Activated CD8-positive, alpha-beta T cell treated with anti-CD3 and anti-CD28 coated beads for 36 hours (primary cell): ENCODE measurements at places on chromosomes 16 and 17. TPM values are rescaled to one million over a fixed set of nuclear protein-coding genes. Genes with fewer than 3 reads are reported as not detected.

DNA sequence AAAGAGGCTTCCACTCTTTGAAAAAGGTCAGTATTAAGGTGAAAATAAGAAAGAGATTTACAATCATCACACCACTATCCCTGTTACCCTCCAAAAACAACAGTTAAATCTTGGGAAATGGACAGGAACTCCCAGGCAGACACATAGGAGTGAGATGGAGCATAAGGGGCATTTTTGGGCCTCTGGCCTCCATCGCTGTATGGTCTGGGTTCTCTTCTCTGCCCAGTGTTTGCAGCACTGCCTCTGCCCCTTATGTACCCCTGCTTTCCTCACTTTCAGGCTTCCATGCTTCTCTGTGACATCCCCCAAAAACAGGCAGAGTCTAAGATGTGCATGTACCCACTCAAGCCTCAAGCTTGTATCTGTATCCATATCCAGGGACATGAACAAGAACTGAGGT is 630 bp upstream of the HOXB2 start:
- no peak for DNase-seq

Gene CTRB1
- total RNA-seq, result not detected

DNA sequence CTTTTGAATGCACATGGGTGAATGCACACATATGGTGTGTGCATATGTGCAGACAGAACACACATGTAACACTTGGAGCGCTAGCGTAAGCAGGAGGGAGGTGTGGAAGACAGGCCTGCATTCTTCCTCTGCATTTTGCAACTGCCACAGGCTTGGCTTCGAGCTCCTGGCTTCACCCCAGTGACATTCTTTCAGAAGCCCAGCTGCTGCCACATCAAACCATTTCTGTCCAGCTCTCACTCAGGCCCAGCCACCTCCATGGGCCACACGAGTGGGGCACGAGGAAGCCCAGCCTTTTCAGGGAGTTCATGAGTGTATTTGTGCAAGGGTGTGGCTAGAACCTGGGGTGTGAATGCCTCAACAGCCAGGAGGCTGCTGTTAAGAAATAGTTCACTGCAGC is 18.8 kb downstream of the LGALS3BP start:
- DNase-seq, result no peak

GRCh38 chr16:71555230-71555891 is 21.5 kb downstream of the TAT start:
- DNase-seq, result no peak

Gene TPPP3
- total RNA-seq, result not detected

Gene HS3ST2
- not detected for total RNA-seq

Gene SLX4
- 9.8 TPM for total RNA-seq

Gene GRN
- 35.5 TPM for total RNA-seq

Gene MT1E
- 23.3 TPM for total RNA-seq

DNA sequence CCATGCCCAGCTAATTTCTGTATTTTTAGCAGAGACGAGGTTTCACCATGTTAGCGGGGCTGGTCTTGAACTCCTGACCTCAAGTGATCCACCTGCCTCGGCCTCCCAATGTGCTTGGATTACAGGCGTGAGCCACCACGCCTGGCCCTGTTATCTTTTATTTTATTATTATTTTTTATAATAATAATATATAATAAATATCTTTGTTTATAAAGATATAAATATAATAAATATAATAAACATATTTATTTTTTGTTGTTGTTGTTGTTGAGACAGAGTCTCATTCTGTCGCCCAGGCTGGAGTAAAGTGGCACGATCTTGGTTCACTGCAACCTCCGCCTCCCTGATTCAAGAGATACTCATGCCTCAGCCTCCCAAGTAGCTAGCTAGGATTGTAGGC is 7.0 kb upstream of the RNF157 start:
- no peak for DNase-seq

DNA sequence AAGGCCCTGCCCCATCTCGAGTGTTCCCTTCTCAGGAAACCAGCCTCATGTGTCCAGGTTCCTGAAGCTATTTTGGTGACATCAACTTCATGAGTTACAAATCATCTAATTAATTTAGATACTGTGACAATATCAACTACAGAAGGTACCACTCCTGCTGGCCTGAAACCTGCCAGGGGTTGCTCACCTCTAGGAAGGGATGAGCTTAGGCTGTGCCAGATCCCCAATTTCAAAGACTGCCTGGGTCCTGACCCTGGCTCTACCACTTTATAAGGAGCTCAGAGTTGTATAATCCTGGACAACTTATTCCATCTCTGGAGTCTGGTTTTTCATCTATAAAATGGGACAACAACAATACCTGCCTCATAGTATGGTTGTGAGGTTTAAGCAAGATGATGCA is 5.2 kb downstream of the C16orf78 start:
- no peak for DNase-seq

DNA sequence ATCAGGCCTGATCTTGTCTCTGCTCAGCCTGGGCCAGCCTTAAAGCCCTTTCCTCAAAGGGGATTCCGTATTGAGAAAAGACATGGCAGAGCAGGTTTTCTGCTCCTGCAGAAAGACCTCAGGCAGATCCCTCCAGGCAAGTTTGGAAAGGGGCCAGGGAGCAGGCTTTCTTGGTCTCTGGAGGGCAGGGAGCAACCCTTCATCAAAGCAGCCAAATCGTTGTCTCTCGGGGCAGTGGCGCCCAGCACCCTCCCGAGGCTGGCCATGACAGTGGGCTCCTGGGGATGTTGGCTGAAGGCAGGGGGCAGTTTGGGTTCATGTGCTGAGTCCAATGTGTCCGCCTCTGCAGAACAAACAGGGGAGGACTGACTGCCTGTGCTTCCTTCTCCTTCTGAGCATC is 168.4 kb upstream of the WSCD1 start:
- no peak for DNase-seq

DNA sequence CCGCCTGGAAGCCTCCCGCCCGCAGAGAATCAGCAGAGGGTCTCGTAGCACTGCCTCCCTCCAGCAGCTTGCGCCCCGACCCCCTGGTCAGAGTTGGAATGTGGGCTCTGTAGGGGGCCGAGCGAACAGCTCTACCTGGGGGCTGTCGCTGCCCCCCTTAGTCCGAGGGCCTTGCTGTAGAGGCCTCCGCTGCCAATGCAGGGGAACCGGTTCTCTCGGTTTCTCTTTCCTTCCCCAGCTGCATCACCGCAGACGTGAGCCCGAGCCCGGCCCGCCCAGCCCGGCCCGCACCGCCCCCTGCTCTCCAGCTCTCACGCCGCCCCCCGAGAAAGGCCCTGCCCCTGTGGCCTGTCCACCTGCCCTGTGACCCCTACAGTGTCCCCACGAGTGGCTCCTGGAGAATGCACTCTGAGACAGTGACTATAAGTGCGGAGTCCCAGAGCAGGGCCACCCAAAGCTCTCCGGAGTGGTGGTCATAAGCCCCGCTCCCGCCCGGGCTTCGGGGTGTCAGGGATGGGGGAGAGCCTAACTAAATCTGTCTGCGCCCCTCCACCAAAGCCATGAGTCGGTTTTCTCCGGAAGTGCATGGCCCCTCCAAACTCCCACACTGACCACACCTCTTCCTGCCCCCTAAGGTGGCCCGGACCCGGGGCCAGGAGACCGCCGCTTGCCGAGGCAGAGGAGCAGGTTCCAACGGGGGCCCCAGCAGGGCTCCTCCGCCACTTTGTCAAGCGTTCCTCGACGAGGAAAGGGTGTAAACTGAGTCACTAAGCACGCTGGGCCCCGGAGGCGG is 1.7 kb downstream of the ARHGAP27 start:
- DNase-seq, result peak; percentile 79

DNA sequence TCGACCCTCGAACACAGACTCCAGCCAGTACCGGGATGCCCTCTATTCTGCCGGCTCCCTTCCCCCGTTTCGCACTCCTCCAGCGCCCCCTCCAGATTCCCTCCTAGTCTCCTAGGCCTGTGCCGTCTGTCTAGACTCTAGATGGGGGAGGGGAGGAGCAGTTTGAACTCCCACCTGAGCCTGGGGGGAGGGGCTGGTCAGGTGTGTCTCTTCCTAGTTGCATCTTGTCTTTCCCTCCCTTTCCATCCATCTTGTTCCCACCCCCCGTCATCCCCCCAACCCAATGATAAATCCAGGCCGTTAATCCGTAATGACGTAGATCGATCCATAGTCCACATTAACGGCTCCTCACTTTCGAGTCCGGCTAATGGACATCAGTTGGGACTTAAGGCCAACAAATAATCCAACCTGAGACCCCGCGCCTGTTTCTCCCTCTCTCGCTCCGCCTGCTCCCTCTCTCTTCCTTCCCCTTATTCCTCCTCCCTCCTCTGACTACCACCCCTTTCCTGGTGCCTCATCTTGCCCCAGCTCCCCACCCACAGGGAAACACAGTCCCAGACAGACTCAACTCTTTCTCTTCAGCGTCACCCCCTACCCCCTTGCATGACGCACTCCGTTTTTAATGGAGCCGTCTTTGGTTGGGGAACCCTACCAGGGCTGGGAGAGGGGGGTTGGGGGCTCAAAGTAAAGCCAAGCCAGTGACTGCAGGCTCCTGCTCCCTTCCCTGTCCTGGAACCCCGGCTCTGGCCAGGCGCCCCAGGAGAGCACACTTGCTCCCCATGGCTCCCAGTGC is 3.4 kb upstream of the HOXB5 start:
- DNase-seq, result no peak

Gene TP53TG3C
- total RNA-seq, result not detected

GRCh38 chr16:54446639-54447038 is 160.1 kb upstream of the IRX3 start:
- no peak for DNase-seq

GRCh38 chr17:77498091-77498741 is 357.4 kb downstream of the SEC14L1 start:
- DNase-seq, result peak; percentile 1

Gene RASD1
- 0.74 TPM for total RNA-seq

DNA sequence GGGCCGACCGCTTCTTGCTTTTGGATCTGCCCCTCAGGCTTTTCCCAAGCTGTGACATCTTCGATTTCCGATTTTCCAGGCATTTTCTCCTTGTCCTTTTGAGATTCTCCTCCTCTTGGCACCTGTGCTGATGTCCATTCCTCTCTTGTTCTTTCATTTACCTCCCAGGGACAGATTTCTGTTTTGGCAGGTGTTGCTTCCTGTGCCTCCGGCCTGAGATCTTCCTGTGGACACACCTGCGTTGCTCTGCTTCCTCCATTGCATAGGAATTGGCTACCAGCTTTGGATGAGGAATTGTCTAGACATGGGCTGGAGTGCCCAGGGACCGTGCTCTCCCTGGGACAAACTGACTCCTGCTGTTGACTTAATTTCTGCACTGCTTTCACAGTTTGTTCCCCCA is 15.1 kb downstream of the GPR179 start:
- no peak for DNase-seq

Gene TAC4
- not detected for total RNA-seq

Gene KRTAP1-3
- total RNA-seq, result not detected

DNA sequence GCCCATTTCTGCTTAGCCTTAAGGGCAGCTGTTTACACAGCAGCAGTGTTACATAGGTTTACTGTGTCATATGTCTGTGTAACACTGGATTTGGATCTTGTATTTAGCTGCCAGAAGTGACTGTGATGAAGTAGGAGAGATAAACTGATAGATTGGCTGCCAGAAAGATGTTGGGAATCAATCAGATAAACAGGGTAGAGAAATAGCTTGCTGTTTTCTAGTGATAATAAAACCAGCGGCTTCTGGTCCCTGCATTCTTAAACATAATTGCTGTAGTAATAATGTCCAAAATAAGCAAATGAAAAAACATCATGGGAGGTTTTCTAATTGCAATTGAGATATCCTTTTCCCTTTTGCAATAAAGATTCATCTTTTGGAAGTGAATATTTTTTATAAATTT is 68.7 kb downstream of the AATF start:
- no peak for DNase-seq

Gene KRT33B
- not detected for total RNA-seq

- DNase-seq, result no peak
These were observed 42.4 kb upstream of the NF1 start for GRCh38 chr17:31052187-31052889.

DNA sequence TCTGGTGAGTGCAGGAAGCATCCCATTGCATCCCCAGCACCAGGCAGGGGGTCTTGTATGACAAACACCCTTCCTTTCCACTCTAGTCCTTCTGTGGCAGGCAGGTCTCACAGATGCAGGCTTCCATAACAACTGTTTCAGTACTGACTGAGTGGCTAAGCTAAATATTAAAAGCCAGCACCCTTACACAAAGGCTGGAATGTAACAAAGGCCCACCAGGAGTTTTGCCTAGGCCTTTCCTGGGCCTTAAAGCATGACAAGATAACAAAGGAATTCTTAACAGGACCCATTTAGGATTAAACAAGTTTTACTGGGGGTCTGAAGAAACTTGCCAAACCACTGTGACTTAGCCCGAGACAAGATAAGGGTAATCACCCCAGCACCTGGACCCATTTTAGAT is 228.9 kb upstream of the RPL38 start:
- no peak for DNase-seq

- DNase-seq, result no peak
These were observed 622.3 kb downstream of the TMEM114 start for GRCh38 chr16:7967996-7968509.

GRCh38 chr17:38456031-38456815 is 28.0 kb downstream of the ARHGAP23 start:
- no peak for DNase-seq

GRCh38 chr17:65185668-65186382 is 48.7 kb downstream of the RGS9 start:
- DNase-seq, result no peak

GRCh38 chr17:59439262-59439661 is 107.8 kb downstream of the YPEL2 start:
- DNase-seq, result peak; percentile 45

GRCh38 chr17:72774236-72774635 is 318.3 kb downstream of the SLC39A11 start:
- DNase-seq, result no peak

DNA sequence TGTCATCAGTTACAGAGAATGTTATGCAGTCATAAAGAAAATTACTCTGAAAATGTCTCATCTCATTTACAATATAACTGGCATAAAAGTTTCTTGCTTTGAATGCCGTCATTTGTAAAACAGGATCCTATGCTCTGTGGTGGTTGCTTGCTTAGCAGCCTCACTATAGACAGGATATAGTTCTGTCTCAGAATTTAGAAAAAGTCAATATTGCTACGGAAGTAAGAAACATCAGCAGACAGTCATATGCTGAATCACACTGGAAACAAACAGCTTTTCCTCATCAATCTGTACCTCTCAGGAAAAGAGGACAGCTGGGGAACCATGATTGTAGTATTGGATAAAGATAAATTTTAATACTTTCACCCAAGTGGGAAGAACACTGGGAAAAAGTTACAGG is 105.5 kb downstream of the MYO1D start:
- no peak for DNase-seq

DNA sequence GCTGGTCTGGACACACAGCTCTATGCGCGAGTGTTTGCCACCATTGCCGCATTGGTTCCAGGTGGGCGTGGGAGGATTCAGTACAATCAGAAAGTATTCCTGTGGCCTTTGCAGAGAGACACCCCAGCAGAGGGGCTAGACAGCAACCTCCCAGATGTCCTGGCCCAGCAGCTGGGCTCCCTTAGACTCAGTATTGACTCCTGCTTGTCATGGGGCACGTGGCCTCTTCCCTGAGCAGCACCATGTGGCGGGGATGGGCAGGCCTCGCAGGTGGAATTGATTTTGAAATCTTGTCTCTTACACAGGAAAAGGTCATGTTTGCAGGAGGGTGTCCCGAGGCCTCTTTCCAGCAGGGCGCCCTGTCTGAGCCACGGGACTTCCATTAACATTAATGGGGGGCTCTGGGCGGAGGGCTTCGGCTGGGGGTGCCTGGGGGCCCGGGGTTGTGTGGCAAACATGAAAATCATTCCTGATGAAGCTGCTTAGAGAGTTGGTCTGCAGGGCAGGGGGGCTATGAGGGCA is 96.4 kb downstream of the C16orf78 start:
- DNase-seq, result no peak

GRCh38 chr17:63542942-63543821 is 7.1 kb upstream of the DCAF7 start:
- DNase-seq, result no peak

Gene GALR2
- 2.1 TPM for total RNA-seq

- no peak for DNase-seq
These were observed 390 bp downstream of the FOXL1 start for GRCh38 chr16:86578611-86579267.
